ENCODE measurements at places on chromosomes 2 and 18. TPM values are rescaled to one million over a fixed set of nuclear protein-coding genes. Genes with fewer than 3 reads are reported as not detected.

- peaks cover 5% of the 10 kb centered on the region for H3K4me1 ChIP-seq
- H3K27ac ChIP-seq: no peak overlapping the region
- H3K4me3 ChIP-seq: no peak overlapping the region
- DNase-seq: no peak
- H3K36me3 ChIP-seq: no peaks in the 10 kb centered on the region
These were observed 75.8 kb downstream of the TNFRSF11A start for GRCh38 chr18:62400916-62401315.

- H3K4me1 ChIP-seq: no peaks in the 10 kb centered on the region
- no peaks in the 10 kb centered on the region for H3K36me3 ChIP-seq
- H3K27me3 ChIP-seq: no peaks in the 10 kb centered on the region
- H3K27ac ChIP-seq: no peak overlapping the region
- H3K4me3 ChIP-seq: no peak overlapping the region
These were observed 255.1 kb upstream of the LINC00305 start for GRCh38 chr18:64403784-64404503.

Gene LOXHD1
- not detected for total RNA-seq

Gene REEP1
- not detected for total RNA-seq

Gene SIX3
- total RNA-seq: not detected

Measured in B cell (primary cell).